ENCODE measurements at places on chromosomes 4 and X.

- DNase-seq: no peak
These were observed 68.3 kb upstream of the RBPJ start for GRCh38 chr4:26252349-26253025.

- DNase-seq: no peak
These were observed 210.7 kb upstream of the MAD2L1 start for GRCh38 chr4:120277391-120277790.

DNA sequence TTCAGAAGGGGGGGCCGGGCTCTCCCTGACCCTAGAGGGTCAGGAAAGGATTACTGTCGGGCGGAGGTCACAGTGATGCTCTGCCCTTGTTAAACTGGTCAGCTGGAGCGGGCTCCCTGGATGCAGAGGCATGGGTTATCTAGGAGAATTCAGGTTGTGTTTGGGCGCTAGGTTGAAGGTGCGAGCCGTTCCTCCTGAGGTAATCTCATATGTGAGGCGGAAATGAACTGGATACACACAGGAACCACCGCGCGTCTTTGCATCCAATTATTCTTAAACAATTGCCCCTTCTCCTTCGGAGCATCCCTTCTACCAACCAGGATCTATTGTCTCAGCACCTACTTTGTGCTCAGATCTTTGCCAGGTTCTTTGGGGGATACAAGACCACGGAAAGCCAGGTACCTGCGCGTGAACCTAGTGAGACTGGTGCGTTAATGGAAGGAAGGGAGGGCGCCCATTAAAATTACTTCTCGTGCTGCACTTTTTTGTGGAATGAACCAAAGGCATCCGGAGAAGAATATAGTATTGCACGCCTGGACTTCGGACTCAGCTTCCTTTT is 28.4 kb downstream of the HAND2 start:
- DNase-seq: no peak

DNA sequence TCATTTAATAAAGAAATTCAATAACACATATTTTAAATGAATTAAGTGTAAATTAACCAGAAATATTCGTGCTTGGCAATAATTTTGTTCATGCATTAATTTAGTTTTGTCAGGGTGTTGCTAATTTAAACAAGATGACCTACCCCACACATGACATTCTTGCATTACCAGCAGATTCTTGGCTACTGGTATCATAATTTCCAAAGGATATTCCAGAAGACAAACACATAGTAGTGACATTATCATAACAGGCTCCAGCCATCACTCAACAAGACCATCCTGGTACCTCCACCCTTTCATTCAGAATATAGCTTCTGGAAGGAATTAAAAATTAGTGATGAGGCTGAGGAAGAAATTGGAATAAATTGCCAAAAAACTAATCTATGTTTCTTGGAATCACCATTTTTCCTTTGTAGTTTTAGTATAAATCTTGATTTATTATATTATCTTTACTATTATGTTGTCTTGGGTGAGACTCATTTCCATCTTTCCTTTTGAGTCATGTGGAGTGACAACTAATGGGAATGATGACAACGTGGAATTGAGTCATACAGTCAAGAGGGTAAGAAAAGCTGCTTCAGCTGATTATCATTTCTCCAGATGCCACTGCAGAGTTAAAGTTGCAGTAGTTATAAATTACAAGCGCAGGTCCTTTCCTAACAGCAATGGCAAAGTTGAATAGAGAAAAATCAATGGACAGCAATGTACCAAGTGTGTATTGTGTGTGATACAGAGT is 30.9 kb upstream of the HHIP start:
- no peak for DNase-seq

DNA sequence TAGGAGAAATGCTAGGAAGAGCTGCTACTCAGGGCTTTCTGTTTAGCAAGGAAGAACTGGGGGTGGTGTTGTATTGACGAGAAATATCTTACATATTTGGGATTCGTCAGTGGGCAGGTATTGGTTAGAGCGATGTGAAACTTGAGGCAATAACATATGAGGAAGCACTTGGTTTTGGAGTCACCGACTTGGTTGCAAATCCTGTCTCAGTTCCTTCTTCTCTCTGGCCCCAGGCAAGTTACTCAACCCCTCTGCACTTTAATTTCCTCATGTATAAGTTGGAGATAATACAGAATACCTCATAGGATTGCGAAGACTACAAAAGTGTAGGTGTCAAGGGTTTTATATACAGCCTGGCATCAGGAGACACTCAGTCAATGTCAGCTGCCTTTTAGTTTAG is 34.1 kb downstream of the GPAT3 start:
- no peak for DNase-seq

DNA sequence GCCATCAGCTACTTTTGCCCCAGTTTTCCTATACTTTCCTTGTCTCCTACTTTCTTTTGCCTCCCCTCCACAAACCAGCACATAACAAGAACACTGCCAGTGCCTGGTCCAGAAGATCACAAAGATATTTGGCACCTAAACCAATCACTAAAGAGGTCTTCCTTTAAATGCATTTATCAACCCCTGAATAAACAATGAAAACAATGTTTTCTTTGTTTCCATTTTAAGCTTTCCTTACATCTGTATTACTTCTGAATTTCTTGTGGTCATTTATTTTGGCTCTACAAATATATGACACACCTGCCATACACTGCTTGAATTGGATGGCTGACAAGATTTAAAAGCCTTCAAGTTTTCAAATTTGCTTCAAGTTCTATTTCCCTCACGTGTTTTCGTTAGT is 43.9 kb downstream of the MBNL3 start:
- DNase-seq: no peak

DNA sequence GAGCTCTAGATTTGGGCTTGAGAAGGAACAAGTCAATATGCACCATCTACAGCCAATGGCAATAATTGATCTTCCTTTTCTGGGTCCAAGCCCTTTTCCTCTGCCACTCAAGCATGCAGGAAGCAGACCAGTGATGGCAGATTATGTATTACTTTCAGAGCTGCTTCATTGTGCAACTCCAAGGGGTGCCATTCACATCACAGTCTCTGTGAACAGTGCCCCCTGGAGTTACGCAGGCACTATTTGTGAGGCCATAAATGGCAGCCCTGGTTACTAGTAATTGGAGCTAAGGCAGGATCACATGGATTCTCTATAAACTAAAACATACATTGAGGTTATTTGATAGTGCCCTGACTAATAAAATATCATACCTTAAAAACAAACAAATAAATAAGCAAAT is 313.4 kb upstream of the SLC7A11 start:
- DNase-seq: no peak

- DNase-seq: no peak
These were observed 94.5 kb downstream of the DHX15 start for GRCh38 chr4:24489870-24490269.

GRCh38 chr4:74098427-74098994 is 484 bp downstream of the CXCL2 start:
- no peak for DNase-seq

DNA sequence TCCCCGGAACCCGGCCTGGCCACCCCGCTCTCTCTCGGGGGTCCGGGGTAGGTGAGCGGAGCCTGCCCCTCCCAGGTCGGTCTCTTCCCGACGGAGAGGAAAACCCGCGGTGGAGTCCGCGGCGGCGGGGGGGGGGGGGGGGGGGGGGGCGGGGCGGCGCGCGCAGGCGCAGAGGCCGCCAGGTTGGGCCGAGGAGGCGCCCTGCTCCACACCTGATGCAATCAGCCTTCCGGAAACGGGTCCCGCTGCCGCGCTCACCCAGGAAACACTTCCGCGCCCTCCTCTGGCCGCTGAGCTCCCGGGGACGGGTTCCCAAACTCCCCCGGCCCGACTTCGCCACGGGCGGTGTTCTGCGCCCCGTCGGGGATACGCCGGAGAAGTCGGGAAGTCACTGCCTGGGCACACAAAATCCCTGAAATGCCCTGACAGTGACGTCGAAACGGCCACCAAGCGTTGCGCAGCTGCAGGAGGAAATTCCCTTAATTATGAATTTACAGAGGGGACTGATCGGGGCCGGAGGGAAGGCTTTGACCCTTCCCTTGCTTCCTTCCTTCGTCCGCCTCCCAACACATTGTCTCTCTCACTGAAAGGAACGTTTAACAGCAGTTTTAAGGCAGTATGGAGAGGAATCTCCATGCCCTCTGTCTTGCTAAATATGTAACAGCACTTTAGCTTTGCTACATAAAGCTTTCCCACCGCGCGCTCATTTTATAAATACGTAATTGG is 2.1 kb upstream of the APBB2 start:
- DNase-seq: peak; percentile 63

- no peak for DNase-seq
These were observed 10.6 kb downstream of the NDP start for GRCh38 chrX:43962636-43963035.

GRCh38 chrX:17860179-17860780 is 818 bp downstream of the RAI2 start:
- DNase-seq: no peak

DNA sequence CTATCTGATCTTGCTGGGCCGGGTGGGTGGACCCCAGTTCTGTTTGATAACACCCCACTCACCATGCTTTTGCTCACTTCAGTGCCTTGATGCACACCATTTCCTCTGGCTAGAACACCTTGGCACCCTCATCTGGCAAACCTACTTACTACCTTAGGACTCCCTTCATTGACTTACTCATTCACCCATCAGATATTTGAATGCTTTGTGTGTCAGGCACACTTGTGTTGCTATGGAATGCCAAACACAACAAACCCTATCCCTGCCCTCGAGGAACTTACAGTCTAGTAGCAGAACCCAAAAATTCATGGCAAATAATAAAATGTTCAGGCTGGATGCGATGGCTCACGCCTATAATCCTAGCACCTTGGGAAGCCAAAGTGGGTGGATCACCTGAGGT is 13.9 kb downstream of the CCNG2 start:
- DNase-seq: no peak

- DNase-seq: no peak
These were observed 331.3 kb upstream of the SFRP2 start for GRCh38 chr4:154120006-154120676.

DNA sequence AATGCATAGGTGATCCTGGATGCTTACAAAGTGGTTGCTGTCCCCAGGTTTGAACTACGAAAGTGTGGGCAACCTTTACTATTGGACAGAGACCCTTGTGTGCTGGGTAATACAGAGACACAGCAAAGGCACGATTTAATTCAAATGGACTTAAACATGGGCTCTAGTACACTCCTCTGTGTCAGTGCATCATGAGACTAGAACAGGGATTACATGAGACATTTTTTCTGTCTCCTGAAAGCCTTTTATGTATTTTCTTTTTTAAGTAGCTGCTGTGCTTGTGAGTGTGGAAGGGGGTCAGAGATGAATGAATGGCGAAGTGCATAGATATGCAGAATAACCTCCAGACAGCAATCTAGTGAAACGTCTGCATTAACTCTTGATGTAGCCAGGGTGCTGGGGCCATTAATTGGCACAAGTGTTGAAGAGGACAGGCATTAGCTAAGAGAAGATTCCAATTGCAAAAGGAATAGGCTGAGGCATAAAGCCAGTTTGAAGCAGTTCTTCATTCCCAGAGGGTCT is 218.4 kb downstream of the STIM2 start:
- DNase-seq: no peak

GRCh38 chrX:142186103-142186502 is 19.0 kb downstream of the MAGEC2 start:
- peak; percentile 0 for DNase-seq

DNA sequence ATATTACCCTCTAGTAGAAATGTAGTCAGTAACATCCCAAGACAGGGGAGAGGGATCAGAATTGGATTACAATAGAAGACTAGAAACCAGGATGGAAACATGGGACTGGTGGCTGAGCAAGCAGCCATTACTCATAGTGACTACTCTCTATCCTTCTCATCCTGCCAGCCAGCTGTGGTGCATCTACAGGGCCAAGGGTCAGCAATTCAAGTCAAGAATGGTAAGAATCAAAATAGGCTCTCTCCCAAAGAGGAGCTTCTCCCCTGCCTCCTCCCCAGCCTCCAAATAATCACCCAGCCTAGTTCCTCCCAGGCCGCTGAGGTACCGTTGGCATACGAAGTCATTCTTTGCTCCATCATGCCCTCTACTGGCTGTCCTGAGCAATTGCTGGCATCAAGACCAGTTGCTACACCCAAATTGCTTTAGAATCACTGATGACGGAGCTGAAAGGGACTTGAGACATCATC is 19.4 kb downstream of the AWAT2 start:
- DNase-seq: peak; percentile 74

- no peak for DNase-seq
These were observed 164.9 kb downstream of the DTHD1 start for GRCh38 chr4:36446275-36446674.

- no peak for DNase-seq
These were observed 2.5 kb downstream of the NYX start for GRCh38 chrX:41449615-41450014.

- peak; percentile 53 for DNase-seq
These were observed 333.9 kb upstream of the FSTL5 start for GRCh38 chr4:162497564-162498167.

GRCh38 chr4:106854569-106855351 is 181.4 kb downstream of the DKK2 start:
- DNase-seq: no peak

Data from COLO829 (cell line).